ENCODE measurements at places on chromosomes 2 and 18.

DNA sequence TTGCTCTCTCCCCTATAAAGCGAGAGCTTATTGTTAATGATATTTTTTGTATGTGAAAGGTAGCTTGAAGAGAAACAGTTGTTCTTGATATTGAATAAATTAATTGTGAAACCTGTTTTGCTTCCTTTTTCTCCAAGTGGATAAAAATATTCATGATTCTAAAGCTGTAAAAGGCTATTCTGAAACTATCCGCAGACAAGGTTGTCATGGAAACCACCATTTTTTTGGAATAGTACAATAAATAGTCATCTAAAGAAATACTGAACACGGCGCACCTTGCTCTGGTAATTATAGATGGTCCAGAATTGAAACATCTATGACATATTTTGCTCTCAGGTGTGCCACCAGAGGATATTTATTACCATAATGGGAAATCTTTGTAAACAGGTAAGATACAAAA, 1103.0 kb upstream of the SLC39A10 start:
- no peak for DNase-seq

DNA sequence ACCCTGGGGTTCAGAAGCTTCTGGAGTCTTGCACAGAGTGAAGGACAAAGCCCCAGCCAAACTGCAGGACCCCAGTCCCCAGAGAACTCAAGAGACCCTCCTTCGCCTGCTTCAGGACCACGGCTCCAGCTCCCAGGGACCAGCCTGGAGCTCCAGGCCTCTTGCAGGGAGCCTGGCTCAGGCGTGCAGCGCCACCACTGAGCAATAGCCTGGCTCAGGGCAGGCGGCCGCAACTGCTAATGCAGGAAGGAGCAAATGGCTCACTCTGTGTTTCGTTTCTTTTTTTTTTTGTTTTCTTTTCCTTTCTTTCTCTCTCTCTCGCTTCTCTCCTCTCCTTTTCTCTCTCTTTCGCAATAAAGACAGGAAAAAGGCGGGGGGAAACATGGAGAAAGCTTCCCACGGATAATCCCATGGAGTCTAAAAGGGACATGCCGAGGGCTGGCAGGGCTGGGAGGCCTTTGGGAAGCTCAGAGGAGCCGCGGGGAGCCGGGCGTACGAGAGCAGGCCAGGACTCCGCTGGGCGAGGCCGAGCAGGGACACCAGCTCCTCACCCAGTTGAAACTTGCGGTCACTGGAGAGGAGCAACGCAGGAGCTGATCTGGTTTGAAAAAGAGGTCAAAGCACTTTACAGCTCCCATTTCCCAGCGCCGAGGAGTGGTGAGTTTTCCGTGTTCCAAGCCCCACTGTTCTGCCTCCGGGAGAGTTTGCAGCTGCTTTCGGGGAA, 244.8 kb downstream of the TWIST2 start:
- no peak for DNase-seq

- DNase-seq, result no peak
Measured at GRCh38 chr2:204468746-204469429, 76.4 kb upstream of the PARD3B start.

GRCh38 chr2:54456612-54457322, 640 bp downstream of the SPTBN1 start:
- peak; percentile 37 for DNase-seq

- DNase-seq, result no peak
Measured at GRCh38 chr18:59453468-59453961, 94.5 kb upstream of the LMAN1 start.

DNA sequence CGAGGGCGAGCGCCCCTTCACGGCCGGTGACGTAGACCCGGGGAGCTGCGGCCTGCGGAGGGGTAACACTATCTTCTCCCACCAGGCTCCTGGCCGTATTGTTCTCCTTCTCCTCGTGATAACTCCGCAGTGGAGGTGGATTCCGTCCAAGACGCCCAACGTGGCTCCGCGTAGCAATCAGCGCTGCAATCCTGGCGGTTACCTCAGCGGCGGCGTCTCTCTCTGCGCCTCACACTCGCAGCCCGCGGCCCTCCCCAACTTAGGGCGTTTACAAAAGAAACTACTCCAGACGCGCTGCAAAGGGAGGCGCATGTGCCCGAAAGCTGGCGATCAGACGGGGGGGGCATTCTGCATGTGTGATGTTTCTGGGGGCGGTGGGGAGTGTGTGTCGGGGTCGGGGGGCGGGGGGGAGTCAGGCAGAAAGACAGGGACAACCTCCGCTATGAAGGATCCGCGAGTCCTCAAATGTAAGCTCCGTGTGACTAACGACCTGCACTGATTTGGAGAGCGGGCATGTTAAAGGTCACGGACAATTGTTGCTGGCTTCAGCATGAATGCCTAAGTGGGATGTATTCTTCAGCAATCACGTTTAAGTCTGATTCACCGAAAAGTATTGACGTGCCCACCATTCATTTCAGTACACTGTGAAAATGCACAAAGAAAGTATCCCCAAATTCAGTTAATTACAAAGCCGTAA, 1.3 kb upstream of the ZNF516 start:
- DNase-seq, result no peak

Data from NCI-H446 (cell line).